ENCODE measurements at places on chromosomes 3 and 15.

- no peak for DNase-seq
These were observed 60.2 kb downstream of the SCN5A start for GRCh38 chr3:38588995-38589937.

- no peak for DNase-seq
These were observed 50.8 kb downstream of the RFTN1 start for GRCh38 chr3:16462679-16463078.

GRCh38 chr3:50530001-50530970 lies 26.9 kb upstream of the CACNA2D2 start:
- no peak for DNase-seq

DNA sequence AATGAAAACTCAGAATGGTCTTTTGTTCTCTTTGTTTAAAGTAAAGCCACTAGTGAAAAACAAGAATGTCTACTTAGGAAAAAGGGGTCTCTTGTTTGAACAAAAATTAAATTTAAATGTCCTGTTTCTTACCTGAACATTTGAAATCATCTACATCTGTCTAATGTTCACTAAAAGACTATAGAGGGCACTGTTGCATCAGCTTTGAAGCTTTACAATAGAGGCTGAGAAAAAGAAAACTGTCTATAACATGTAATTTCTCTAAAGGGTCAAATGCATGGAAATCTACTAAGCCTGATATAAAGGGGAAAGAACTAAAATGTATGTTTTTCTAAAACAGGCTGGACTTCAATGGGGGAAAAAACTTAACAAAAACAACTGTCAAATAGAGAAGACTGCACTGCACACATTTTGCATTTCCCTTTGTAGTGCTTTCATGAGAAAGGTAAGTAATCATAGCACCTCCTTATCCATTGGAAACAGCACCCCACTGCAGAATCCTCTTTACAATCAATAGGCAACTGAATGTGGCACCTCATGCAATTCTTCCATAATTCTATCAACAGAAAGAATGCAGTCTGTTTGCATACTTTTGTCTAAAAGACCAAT lies 26.3 kb downstream of the DPH6 start:
- DNase-seq = no peak

- no peak for DNase-seq
These were observed 20.2 kb downstream of the CPOX start for GRCh38 chr3:98573181-98573728.

DNA sequence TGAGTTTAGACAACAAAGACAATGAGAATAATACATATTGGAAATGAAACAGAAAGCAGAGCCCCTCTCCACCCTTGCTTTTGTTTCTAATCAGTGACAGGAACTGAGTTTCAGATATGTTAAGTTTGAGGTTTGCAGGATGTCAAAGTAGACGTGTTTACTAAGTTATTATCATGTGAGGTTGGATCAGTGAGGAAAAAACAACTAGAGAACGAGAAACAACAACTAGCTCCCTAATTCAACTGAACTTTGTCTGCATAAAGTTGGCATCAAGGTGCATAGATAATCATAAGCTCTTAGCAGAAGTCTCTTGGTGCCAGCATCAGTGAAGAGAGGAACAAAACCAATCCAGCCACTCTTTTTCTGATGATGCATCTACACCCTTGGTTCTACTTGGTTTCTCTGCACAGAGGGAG lies 491.1 kb upstream of the NR2F2 start:
- no peak for DNase-seq

All from stimulated activated CD4-positive, alpha-beta T cell treated with anti-CD3 and anti-CD28 coated beads, Interleukin-15, amount 100 ng/mL, for 48 hours (primary cell).